ENCODE measurements at places on chromosomes 2 and 18.

- DNase-seq: no peak
These were observed 50.0 kb upstream of the ITGA4 start for GRCh38 chr2:181407171-181407570.

DNA sequence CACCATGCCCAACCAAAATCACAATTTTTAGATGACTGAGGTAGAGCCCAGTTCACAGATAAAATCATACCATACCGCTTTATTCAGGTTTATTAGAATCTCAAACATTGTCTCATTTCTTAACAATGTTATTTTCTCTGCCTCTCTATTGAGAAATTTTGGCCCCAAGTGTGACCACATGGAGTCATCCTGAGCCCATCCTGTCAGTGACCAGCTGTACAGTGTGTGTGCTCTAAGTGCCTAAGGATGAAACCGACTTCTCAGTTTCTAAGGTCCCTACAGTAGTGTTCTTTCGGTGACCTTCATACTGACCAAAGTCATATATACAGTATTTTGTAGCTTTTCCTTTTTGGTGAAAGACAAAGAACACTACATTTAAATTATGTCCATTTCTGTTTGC lies 123.7 kb upstream of the MSTN start:
- no peak for DNase-seq

DNA sequence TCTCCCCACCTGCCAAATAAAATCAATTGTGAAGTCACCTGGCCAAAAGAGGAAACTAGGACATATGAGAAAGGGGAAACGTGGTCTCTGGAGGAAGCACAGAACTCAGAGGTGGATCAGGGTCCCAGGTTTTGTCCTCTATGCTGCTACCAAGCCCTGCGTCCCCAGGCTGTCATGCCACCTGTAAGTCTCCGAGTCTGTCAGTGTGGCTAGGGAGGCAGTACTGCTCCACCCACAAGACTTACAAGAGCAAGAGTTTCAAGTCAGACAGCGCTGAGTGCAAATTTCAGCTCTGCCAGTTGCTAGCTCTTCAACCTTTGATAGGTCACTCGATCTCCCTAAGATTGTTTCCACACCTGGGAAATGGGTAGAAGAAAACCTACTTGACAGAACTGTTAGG lies 98.6 kb downstream of the C1QL2 start:
- no peak for DNase-seq

DNA sequence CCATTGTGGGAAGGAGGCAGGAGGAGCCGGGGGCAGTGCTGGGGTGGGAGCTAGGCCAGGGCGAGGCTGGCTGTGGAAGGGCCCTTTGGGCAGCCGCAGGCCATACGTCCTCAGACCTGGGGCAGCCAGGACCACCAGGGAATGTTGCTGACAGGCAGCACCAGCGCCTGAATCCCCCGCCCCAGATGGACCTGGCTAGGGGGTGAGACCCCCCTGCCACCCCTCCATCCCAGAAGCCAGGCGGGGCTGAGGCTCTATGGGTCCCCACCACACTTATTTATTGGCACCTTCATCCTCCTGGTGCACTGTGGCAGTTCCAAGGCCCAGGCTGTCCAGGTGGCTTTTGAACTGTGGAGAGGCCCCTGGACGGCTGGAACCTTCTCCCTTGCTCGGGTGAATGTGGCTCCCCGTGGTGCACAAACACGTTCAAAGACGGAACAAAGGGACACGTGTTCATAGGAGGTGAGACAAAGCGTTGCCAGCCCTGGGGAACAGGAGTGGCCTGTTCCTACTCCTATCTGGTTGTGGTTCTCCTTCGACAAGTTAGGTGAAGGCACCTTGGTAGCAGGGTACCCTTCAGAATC lies 35.1 kb downstream of the RAMP1 start:
- no peak for DNase-seq

DNA sequence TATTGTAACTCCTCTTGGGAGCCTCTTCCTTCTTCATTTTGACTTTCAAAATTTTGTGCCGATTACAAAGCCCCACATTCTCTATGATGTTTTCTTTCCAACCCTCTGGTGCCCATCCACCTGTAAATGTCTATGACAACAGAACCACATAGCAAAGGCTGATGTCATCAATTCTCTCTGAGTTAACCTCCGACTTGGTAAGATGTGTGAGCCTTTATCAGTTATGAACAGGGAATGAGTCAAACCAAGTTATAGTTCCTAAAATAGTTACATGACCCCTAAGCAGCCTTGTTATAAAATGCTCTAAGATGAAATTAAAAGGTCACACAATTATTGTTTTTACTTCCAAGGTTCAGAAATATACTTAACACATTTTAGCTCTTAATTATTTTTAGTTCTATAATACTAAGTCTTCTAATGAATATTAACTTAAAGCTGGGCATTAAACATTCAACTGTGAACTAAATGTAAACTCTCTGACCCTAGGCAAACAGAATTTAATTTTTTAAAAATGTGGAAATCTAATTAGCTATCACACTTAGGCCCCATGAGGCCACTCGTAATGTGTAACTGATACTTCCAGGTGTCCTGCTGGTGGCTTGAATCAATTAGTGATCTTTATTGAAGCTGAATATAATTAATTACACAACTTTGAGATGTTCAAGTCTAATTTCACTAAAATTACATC lies 102.3 kb upstream of the CYRIA start:
- no peak for DNase-seq

- DNase-seq: no peak
These were observed 17.4 kb downstream of the SLC38A11 start for GRCh38 chr2:164937864-164938401.

DNA sequence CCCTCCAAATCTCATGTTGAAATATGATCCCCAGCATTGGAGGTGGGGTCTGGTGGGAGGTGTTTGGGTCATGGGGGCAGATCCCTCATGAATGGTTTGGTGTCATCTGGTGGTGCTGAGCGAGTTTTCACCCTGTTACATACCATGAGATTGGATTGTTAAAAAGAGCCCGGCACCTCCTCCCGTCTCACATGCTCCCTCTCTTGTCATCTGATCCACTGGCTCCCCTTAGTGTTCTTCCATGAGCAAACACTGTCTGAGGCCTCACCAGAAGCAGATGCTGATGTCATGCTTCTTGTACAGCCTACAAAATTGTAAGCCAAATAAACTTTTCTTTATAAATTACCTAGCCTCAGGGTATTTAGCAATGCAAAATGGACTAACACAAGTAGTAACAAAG lies 405.0 kb upstream of the SLC39A10 start:
- DNase-seq: no peak

Measured in retinal pigment epithelial cell (primary cell).